Suppressor macrophage treated with lipopolysaccharide for 4 hours (primary cell): ENCODE measurements at places on chromosomes 16 and 17.

- no peak for DNase-seq
Observed at GRCh38 chr16:79175286-79176057, 425.1 kb downstream of the MAF start.

GRCh38 chr16:58515871-58516767 is 802 bp downstream of the SETD6 start:
- no peak for DNase-seq

- DNase-seq: no peak
Observed at GRCh38 chr17:48578616-48579470, 693 bp upstream of the HOXB4 start.

GRCh38 chr17:2690165-2691068 is 21.1 kb downstream of the CLUH start:
- DNase-seq: no peak

- no peak for DNase-seq
Observed at GRCh38 chr16:68077866-68078700, 7.1 kb upstream of the NFATC3 start.

DNA sequence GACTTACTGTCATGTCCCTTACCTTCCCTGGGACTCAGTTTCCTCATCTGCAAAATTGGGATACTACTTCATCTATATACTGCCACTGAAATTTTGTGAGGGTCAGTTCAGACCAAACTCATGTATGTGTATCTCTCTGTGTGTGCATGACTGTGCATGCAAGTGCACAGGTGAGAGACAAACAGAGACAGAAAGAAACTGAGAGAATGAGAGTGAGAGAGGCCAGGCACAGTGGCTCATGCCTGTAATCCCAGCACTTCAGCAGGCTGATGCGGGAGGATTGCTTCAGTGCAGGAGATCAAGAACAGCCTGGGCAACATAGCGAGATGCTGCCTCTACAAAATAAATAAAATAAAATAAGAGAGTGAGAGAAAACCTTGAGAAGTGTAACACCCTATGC is 32.1 kb upstream of the SLC6A2 start:
- no peak for DNase-seq

- DNase-seq: no peak
Observed at GRCh38 chr16:55331648-55332185, 7.7 kb downstream of the IRX6 start.

DNA sequence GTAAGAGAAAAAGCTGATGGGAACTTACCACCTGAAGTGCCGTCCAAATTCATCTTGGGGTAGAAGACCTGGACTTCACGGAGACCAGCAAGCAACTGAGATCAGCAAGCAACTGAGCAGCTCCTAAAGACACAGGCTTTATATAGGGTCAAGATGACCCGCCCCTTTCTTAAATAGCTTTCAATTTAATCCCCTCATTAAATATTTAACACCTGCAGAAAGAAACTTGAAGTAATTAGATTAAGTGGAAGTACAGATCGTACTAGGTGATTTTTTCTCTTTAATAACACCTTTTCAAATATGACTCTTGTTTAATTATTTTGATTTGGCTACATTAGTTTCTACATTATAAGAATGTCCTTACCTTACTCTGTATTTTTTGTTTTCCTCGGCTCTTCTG is at the start of gene CPHXL:
Gene CPHXL (minus strand): TSS at position 101 of the 400 bp plus-strand sequence. CDS start 48 bp downstream, at position 53.
- DNase-seq: no peak

DNA sequence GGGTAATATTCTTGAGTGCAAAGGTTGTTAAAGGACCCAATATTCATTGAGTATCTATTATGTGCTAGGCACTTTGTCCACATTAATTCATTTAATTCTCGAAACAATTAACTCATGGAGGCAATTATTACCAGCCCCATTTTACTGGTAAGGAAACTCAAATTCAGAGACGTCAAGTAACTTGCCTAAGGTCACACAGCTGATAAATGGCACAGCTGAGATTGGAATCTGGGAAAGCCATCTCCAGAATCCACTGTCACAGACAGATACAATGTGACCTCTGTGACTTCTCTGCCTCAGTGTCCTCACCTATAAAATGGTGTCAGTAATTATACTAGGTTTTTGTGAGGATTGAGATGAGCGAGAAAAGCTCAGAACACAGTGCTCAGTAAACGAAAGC is 320.8 kb upstream of the ZFHX3 start:
- no peak for DNase-seq

- DNase-seq: no peak
Observed at GRCh38 chr16:79595231-79595641, 5.3 kb downstream of the MAF start.

DNA sequence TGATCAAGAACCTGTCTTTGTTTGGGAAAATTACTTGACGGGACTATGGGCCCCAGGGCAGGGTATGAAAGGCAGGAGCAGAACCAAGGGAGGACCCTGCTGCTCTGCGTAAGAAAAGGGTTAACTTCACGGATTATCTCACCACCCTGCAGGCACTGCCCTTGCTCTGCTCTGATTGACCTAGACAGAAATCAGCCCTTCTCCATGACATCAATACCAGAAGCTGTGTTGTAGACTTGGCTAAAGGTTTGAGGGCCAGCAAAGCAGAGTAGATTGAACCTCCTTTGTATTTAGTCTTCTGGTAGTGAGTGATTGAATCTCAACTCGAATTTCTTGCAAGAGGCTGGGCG is 52.9 kb upstream of the ETV4 start:
- DNase-seq: no peak

GRCh38 chr17:17087424-17088015 is 45.3 kb downstream of the MPRIP start:
- DNase-seq: no peak

DNA sequence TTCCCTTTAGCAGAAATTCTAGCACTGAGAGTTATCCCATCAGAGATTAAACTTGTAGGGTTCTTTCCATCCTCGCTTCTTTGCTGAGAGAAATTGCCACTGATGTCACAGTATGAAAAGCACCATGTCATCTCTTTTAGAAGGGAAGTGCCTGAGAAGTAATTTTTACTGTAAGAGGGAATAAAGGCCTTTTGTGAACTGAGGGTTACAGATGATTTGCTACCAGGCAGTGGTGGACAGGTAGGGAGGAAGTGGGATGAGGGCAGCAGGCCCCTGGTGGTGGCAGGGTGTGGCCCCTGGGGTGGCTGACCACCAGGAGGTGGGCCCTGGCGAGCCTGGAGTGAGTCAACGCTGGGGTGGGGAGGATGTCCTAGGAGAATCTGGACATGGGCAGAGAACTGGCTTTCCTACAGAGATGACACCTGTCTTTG is 6.4 kb upstream of the MILR1 start:
- DNase-seq: no peak

- peak; percentile 45 for DNase-seq
Observed at GRCh38 chr16:31455601-31456314, 3.5 kb upstream of the ARMC5 start.

- no peak for DNase-seq
Observed at GRCh38 chr16:57131351-57131970, 39.1 kb downstream of the CPNE2 start.

GRCh38 chr16:10151718-10152117 is 30.5 kb downstream of the GRIN2A start:
- DNase-seq: no peak

DNA sequence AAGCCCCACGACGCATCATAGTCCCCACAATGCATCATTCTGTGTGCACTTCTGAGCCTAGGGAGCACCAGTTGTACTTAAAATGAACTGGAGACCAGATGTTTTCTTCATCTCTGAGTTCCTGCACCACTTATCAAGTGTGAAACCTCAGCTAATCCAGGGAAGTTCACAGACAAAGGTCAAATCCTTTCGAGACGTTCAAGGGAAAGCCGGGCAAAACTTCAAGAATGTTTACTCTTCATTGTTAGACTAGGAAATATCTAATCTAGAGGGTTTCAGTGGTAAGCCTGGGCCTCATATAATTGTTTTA is 4.6 kb upstream of the PMP22 start:
- no peak for DNase-seq

GRCh38 chr17:81976332-81977210 is 858 bp upstream of the ASPSCR1 start:
- peak; percentile 16 for DNase-seq

- no peak for DNase-seq
Observed at GRCh38 chr16:1708083-1708767, 2.2 kb downstream of the MAPK8IP3 start.

- DNase-seq: peak; percentile 92
Observed at GRCh38 chr17:44708401-44709263, at the start of gene DBF4B. DBF4B (plus strand) TSS chr17:44708665; CDS start chr17:44708821, 156 bp downstream.

GRCh38 chr16:68406458-68407152 is 41.7 kb downstream of the SMPD3 start:
- no peak for DNase-seq

DNA sequence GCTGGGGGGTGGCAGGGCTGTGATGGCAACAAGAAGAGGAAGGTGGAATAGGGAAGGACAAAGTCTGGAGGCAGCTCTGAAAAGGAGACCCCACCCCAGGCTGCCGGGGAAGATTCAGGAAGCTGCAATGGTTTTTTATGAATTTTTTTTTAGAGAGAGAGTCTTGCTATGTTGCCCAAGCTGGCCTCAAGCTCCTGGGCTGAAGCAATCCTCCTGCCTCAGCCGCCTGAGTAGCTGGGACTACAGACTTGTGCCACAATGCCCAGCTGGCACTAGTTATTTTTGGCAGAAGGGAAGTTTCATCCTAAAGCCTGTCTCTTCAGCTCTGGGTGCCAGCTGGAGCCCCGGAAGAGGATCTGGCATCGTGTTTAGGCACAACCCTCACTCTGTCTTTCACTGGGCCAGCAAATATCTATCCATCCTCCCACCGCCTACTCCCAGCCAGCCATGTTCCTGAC is 1.3 kb upstream of the CES3 start:
- DNase-seq: peak; percentile 42

- DNase-seq: no peak
Observed at GRCh38 chr16:741986-742629, 1.3 kb upstream of the CIAO3 start.

GRCh38 chr16:8594149-8594666 is 3.9 kb upstream of the TMEM114 start:
- DNase-seq: peak; percentile 68

- DNase-seq: peak; percentile 66
Observed at GRCh38 chr17:7173687-7174602, 5.2 kb downstream of the ASGR1 start.

- no peak for DNase-seq
Observed at GRCh38 chr16:2664574-2664982, 17.7 kb upstream of the KCTD5 start.

- peak; percentile 58 for DNase-seq
Observed at GRCh38 chr17:3271072-3271848, 26.9 kb downstream of the OR3A1 start.

DNA sequence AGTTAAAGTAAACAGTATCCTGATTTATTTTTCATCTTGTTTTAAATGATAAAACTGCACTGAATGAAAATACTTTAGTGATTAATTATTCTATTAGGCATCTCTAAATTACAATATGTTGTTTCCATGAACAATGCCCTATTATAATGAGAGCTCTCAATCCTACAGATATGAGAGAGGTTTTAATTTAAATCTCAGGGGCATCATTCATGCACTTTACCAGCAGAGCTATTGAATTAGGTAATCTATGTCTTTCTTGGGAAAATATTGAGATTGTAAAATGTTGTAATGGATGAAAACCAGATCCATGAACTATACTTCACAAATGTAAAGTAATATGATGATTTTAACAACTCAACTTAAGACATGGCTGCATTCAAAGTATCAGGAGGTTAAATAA is 103.8 kb downstream of the ADAMTS18 start:
- DNase-seq: no peak

GRCh38 chr16:13111747-13112146 is 210.3 kb downstream of the SHISA9 start:
- DNase-seq: no peak
